HL-60 (cell line): ENCODE measurements at places on chromosomes 4 and X.
A peak's percentile ranks its signal among the peaks of the same experiment; 100 is the strongest.

DNA sequence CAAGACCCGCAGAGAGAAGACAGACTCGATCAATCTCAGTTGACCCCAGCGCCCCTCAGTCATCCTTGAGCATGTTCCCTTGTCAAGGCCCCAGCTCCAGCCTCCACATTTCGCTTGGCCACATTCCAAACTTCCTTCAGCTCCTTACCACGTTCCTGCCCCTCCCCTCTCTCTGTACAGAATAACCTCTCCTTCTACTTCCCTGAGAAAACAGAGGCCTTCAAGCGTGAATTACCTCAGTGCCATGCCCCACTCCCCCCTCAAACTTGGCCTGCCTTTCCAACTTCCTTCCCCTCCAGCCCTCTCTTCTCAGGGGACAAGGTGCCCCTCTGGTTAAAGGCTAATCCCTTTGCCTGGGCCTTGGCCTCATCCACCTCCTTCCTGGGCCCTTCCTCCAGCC lies 3.2 kb upstream of the RIPPLY1 start:
- no peak for DNase-seq

GRCh38 chrX:37677243-37677642 lies 8.3 kb upstream of the XK start:
- DNase-seq, result no peak

GRCh38 chr4:100657187-100657586 lies 139.4 kb upstream of the EMCN start:
- DNase-seq, result no peak

DNA sequence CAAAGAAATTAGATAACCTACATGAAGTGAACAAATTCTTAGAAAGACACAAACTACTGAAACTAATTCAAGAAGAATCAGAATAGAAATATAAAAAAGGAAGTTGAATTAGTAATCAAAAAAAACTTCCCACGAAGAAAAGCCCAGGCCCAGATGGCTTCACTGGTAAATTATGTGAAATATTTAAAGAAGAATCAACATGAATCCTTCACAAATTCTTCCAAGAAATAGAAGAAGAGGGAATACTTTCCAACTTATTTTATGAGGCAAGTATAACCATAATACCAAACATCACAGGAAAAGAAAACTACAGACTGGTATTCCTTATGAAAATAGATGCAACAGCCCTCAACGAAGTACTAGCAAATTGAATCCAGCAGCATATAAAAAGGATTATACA lies 30.7 kb downstream of the MOSPD2 start:
- no peak for DNase-seq

DNA sequence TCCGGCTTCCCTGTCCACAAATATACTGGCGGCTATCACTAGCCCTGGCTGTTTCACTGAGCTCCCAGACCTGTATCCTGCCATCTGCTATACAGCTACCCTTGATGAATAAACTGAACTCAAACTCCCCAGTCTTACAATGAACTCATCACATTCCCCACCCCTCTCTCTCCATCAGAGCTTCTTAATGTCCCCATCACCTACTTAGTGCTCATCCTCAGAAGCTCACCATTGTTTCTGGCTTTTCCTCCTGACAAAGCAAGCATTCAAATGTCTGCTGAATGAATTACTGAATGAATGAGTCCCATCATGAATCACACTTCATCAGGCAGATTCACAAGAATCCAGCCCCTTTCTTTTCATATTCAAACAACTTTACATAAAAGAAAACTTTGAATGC lies 5.7 kb upstream of the DGAT2L6 start:
- DNase-seq, result no peak

- DNase-seq, result no peak
Observed at GRCh38 chr4:73103799-73104503, 34.4 kb upstream of the COX18 start.

DNA sequence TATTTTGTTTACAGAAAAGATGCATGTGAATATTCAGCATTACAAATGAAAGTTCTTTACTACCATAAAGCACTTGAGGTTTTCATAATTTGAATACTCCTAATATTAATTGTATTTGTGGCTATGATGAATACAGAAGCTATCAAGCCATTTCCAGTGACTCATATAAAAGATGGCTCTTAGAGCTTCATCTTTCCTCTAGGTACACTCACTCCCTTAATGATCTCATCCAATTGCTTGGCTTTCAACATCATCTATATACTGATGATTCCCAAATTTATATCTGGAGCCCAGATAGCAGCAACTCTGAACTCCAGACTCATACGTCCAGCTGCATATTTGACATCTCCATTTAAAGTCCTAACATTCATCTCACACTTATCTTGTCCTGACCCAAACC lies 183.4 kb upstream of the FAM241A start:
- DNase-seq, result no peak

- DNase-seq, result peak; percentile 13
Observed at GRCh38 chr4:36445480-36445879, 164.1 kb downstream of the DTHD1 start.

DNA sequence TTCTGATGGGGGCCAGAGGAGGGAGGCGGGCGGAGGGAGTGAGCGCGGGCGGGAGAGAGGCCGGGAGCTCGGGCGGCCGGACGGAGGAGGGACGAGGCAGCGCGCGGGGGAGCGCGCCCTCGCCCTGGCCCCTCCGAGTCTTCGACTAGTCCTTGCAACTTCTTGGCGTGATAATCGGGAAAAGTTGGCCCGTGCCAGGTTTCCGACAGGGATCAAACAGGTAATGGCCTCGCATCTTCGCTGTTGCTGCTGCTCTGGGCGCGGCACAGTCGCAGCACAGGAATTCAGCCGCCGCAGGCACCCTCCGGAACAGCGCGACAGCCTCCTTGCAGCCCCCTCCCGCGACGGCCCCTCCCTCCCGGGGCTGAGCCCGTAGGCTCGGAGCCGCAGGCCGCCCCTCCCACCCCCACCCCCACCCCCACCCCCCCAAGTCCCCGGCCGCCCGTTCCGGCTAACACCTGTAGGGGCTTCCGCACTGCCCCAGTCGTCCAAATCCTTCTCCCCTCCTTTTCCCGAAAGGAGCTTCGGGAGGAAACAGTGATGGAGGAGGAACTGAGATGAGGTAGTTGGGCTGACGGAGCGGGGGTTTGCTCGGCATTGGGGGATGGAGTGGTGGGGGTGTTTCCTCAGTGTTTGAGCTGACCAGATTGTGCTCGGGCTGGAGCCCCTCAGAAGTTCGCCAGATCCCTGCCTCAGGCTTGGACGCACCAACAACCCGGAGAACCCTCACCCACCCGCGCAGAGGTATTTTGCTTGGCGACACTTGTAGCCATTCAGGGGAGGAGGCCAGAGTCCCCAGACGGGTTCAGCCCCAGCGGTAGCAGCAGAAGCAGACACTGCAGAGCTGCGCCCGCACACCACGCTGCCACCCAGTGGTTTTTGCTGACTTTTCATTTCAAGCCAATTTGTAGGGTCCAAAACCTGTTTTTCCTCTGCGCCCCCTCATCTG lies at the start of gene FGF13:
TSS of gene FGF13 (minus strand) at position 319 of the 949 bp plus-strand sequence. CDS start 714 bp downstream, outside the sequence.
- DNase-seq, result no peak

DNA sequence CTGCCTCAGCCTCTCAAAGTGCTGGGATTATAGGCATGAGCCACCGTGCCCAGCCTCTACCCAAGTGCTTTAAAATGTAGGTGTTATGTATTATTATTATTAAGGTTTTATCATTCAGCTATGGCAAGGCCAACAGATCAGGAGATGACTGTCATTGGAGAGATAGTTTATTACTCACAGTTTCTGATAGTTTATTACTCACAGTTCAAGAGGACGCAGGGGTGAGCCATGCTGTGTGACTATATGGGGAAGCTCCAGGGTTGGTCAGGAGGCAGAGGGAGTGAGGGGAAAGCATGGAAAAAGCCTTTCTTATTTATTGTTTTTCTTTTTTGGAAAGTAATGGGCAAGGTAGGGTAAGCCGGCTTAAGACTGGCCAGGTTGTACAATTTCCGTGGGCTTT lies 25.4 kb upstream of the ARSD start:
- no peak for DNase-seq

DNA sequence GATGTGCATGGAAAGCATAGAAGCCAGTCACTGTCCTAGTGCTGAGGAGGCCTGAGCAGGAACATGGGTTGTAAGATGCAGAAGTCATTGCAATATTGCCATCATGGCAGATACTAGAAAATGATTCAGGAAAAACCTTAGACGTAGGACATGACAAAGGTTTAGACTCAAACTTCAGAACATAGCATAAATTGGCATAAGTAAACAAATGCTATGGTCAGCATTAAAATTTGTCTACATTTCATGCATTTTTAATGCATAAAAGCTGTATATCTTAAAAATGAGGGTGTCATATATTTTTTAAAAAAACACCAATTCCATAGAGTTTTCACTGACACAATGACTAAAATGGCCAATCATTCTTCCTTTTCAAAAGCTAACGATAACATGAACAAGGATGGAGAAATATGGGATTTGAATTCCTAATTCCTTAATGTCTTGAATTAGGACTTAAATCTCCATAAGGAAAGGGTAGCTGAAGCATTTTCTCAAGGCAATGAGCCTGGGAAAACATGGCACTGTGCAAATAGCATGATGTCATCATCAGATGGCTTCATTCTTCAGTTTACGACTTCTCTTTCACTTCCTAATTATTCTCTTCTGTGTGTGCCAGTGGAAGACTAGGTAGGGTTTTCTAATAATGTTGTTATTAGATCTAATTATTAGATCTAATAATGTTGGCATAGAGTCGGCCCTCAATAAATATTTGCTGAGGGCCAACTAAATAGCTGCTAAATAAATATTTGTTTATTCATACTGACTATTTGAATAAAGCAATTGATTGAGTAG lies 125.1 kb upstream of the FRG1 start:
- DNase-seq, result no peak

DNA sequence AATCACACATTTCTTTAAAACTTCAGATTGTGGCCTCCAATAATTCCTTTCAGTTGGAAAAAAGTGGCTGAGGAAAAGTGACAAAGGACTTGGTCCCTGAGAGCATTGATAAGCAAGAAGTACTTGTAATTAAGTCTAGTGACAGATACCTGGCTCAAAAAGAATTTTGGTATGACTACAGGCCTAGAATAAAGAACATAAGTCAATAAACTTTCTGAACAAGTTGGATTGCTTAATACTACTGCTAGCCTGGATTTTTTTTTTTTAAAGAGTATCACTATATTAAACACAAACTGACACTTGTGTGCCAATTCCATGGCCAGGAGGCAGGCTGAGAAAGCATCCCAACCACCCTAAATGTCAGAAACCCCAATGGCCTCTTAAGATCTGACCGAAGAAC lies 49.3 kb upstream of the PDGFC start:
- DNase-seq, result no peak

GRCh38 chr4:154719087-154719486 lies 24.7 kb upstream of the LRAT start:
- DNase-seq, result no peak

GRCh38 chrX:41382714-41383645 lies 49.0 kb downstream of the DDX3X start:
- DNase-seq, result no peak

DNA sequence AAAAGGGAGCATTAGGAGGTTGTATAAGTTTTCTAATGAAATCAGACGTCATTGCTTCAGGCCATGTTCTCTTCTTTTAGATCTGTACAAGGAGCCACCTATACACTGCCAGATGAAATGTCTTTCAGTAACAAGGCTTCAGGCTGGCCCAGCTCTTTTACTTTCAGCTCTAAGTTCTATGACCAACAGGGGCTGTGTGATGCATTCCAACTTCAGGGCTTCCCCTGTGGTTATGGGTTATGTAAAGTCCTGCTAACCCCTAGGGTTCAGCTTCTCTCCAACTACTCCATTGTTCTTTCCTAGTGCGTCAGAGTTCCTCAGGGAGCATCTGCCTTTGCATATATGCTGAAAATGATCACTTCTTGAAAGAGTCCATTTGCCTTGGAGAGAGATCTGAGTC lies 79.4 kb upstream of the TTC29 start:
- DNase-seq, result no peak

GRCh38 chr4:145320294-145320693 lies 139.9 kb upstream of the OTUD4 start:
- no peak for DNase-seq

- DNase-seq, result no peak
Observed at GRCh38 chr4:107956011-107956410, 24.7 kb downstream of the CYP2U1 start.

GRCh38 chr4:1375761-1376322 lies 28.8 kb downstream of the UVSSA start:
- DNase-seq, result no peak

GRCh38 chr4:139617702-139618490 lies 47.7 kb upstream of the MGST2 start:
- no peak for DNase-seq

DNA sequence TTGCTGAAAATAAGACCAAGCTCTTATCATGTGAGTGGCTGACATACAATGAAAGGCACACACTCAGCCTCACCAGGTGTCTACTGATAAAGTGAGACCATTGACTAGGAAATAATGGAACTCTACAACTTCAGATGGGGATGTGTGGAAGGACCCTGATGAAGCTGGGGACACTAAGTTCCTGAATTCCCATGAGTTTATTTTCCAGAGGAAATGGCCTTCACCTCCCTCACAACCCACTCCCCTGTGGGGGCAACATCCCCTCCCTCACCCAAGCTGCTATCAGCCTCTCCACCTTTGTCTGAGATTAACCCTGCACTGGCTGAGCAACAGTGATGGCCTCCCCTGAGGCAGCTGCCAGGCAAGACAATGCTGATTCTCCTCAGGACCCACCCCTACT lies 55.2 kb upstream of the SMARCAD1 start:
- DNase-seq, result no peak

GRCh38 chr4:101141230-101141629 lies 206.1 kb downstream of the PPP3CA start:
- no peak for DNase-seq

DNA sequence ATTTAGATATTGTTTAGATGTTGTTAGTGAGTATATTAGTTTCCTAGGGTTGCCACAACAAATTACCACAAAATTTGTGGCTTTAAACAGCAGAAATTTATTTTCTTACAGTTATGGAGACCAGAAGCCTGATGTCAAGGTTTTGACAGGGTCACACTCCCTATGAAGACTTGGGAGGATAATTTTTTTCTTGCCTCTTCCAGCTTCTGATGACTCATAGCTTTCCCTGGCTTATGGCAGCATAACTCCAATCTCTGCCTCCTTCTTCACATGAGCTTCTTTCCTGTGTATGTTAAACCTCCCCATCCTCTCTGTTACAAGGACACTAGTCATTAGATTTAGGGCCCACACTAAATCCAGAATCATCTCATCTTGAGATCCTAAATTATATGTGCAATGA lies 20.9 kb upstream of the RAB40A start:
- no peak for DNase-seq

DNA sequence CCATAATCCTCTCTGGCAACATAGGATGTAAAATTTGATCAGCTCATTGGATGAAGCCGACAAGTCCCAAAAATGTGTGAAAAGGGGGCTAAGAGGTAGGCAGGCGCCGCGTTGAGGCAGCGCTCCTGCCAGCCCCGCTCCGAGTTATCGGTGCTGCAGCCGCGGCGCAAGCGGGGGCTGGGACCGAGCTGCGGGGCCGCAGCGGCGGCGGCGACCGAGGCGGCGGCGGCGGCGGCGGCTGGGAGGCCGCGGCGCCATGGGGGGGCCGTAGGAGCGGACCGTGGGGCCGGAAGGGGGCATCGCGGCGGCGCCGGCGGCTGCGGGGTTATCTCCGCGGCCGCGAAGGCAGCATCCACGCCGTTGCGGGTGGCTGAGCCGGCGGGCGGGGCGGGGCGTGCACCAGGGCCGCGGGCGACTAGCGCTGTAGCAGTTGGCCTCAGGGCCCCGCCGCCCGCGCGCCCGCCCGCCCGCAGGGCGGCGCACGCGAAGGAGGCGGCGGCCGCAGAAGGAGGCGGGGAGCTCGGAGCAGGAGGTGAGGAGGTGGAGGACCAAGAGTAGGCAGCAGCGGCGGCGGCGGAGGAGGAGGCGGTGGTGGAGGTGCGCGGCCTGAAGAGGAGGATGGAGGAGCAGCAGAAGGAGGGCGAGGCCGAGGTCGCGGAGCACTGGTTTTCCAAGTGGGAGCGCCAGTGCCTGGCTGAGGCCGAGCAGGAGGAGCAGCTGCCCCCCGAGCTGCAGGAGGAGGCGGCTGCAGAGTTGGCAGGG lies 126.0 kb upstream of the CXorf66 start:
- peak; percentile 3 for DNase-seq
